ENCODE measurements at places on chromosomes 5 and 9. TPM values are rescaled to one million over a fixed set of nuclear protein-coding genes. Genes with fewer than 3 reads are reported as not detected.

GRCh38 chr9:21710548-21711191, 91.8 kb upstream of the MTAP start:
- no peak for DNase-seq

GRCh38 chr9:128081056-128081455, 13.0 kb downstream of the SLC25A25 start:
- DNase-seq: no peak

DNA sequence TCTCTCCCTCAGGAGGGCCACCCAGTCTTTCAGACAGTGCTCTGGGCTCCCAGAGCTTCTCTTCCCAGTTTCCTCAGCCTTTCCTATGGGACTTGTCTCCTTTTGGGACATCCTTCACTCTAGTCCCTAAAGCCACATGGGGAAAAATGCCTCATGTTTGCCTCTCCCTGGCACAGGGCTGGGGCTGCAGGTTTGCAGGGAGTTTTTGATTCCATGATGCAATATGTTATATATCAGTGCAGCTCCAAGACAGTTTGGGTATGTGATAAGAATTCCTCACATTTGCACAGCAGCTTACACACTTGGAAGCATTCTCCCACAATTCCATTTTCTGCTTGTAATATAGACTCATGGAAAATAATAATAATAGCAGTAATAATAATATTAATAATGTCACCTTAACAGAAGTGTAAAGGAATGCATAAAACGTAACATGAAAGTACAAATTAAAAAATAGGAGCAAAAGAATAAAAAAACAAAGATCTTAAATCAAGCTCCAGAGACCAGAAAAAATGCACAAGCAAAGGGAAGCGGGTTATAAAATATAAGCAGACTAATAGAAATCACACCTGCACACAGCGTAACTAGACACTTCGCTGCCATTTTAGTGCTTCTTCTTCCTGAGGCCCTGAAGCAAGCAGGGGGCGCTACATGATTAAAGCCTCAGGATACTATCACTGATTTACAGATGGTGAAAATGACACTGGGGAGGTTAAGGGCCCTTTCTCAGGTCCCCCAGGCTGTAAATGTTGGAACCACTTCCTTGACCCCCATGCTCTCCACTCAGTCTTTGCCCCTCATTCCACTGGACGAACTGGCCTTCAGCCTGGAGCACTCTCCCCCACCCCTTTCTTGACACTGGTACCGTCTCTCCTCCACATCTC, 70.0 kb upstream of the IL17B start:
- DNase-seq: no peak

- no peak for DNase-seq
Measured at GRCh38 chr5:12965804-12966203, 978.7 kb downstream of the DNAH5 start.

- no peak for DNase-seq
Measured at GRCh38 chr9:112249277-112249676, 74.2 kb upstream of the SUSD1 start.

The FYB1 gene
- 3.7 TPM for polyA plus RNA-seq

The DBH gene
- polyA plus RNA-seq: 2.1 TPM

- DNase-seq: no peak
Measured at GRCh38 chr9:17017931-17018491, 116.8 kb upstream of the CNTLN start.

DNA sequence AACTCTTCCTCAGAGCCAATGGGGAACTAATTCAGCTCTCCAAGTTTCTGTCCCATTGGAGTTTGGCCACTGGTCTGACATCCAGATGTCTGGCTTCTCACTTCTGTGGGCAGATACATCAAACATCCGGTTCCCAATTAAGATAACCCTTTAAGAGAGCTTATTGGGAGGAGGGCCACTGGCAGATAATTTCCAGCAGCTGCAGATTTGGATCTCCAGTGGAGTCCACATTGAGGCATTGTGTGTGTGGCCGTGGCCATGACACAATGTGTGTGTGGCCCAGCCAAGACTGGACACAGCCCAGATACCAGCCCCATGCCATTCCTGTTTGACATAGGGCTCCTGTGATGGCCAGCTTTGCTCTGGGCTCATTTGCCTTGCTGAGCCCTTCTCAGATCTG, 110.5 kb upstream of the MAP1B start:
- no peak for DNase-seq

DNA sequence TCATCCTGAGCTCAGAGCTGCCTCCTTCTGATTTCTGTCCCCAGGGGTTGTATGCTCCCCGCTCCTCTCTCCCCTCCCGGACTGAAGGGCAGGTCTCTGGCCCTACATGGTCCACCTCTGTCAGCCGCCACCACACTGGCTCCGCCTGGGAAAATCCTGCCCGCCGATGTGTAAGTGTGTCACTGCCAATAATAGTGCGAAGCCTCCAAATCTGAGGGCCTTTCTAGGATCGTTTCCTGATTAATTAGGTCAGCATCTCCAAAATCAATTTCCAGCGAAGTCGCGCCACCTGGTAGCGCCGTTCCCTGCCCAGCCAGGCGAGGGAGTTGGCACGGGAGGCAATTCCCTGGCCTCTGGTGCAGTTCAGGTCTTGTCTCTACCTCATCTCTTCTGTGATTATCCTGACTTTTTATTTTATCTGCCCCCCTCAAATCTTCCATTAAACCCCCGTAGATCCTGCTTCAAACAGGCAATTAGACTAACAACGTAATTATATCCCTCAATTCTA, 73.5 kb downstream of the ZNF618 start:
- DNase-seq: no peak

DNA sequence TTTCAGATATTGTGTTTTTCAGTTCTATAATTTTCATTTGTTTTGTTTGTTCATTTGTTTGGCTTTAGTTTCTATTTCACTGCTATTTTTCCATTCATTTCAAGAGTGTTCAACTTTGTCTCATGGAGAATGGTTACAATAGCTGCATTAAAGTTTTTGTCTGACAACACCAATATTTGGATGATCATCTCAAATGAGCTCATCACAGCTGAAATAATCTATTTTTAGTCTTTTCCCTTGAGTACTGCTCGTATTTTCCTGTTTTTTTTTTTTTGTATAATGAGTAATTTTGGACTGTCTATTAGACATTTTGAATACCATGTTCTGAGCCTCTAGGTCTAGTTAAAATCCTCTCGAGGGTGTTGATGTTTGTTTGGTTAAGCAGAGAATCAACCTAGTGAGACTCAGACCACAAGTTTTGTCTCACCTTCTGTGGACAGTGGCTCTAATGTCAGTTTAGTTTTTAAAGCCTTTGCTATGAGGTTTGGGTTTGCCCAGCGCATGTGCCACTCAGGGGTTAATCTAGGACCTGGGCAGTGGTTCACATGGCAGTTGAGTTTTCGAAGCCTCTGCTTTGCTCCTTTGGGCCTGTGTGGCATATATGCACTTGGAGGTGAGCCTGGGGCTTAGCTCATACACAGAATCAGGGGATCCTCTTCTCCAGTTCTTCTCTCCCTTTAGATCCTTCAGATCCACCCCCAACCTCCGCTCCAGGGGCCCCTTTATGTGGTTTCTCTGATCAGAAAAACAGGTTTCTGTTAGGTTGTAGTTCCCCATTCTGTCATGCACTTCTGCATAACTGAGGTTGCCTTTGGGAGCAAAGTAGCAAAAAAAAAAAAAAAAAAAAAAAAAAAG, 79.8 kb downstream of the ARSB start:
- no peak for DNase-seq

DNA sequence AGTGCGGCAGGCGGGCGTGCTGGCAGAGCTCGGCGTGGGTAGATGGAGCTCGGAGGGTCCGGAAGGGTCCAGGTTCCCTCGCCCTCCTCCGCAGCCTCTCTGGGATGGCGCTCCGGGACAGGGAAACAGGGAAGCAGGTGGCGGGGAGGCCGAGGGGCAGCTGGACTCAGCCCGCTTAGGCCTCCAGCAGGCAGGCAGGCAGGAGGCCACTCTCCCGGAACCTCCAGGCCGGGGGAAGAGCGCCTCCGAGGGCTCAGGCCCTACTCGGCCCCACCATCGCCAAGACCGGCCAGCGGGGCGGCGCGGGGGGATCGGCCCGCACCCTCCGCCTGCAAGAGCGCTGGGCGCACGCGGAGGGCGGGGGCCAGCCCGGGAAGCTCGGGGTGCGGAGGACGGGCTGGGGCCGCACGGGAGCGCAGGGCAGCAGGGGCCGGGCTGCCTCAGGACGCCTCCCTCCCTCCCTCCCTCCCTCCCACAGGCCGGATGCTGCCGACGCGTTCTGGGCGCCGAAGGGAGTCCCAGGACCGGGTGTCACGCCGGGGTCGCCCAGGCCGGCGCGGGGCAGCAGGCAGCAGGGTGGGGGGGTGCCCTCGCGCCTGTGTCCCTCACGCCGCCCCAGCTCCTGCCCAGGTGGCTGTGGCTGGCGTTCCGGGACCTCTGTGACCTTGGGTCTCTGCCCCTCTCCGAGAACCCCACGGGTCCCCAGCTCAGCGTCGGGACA, 977 bp downstream of the MGAT4B start:
- no peak for DNase-seq

The NIPAL4 gene
- 0.27 TPM for polyA plus RNA-seq

GRCh38 chr5:109691996-109692395, 2.3 kb downstream of the MAN2A1 start:
- no peak for DNase-seq

The CTXN3 gene
- polyA plus RNA-seq: not detected
